Diencephalon (tissue), 1 donor: ENCODE measurements at places on chromosomes 6 and 20. TPM values are rescaled to one million over a fixed set of nuclear protein-coding genes. Genes with fewer than 3 reads are reported as not detected.

The SALL4 gene
- 0.69 TPM for total RNA-seq

The ALDH8A1 gene
- 3.7 TPM for total RNA-seq

The TRDN gene
- total RNA-seq = 0.92 TPM

The CTAGE9 gene
- not detected for total RNA-seq

The BANF2 gene
- total RNA-seq = not detected

The PTCHD4 gene
- total RNA-seq = 20.3 TPM

The CAGE1 gene
- total RNA-seq = not detected

The SRXN1 gene
- 19.1 TPM for total RNA-seq

The TJAP1 gene
- total RNA-seq = 5.1 TPM

The MUC22 gene
- not detected for total RNA-seq

The SPATS1 gene
- total RNA-seq = 1.2 TPM

The SIRPB1 gene
- total RNA-seq = 1.2 TPM

The MICB gene
- 0.69 TPM for total RNA-seq

The SPEF1 gene
- total RNA-seq = 5.1 TPM

The ACTL10 gene
- 0.46 TPM for total RNA-seq

The TSBP1 gene
- total RNA-seq = not detected

The GNMT gene
- total RNA-seq = not detected

The SASH1 gene
- total RNA-seq = 49.1 TPM

The ZFP57 gene
- total RNA-seq = 0.23 TPM

The ESR1 gene
- 0.92 TPM for total RNA-seq

The SLC22A2 gene
- 0.46 TPM for total RNA-seq

The MAP7 gene
- 6.9 TPM for total RNA-seq

The LY6G6D gene
- total RNA-seq = not detected

The OLIG3 gene
- 0.23 TPM for total RNA-seq

The IPCEF1 gene
- total RNA-seq = 13.6 TPM

The PERP gene
- total RNA-seq = 1.2 TPM

The RPP21 gene
- total RNA-seq = 16.4 TPM

The EMILIN3 gene
- 3.5 TPM for total RNA-seq

The LINC00237 gene
- total RNA-seq = 10.8 TPM

The FERMT1 gene
- 3.0 TPM for total RNA-seq

The ZSCAN16 gene
- 8.8 TPM for total RNA-seq

The SCRT2 gene
- 0.92 TPM for total RNA-seq

The RAET1G gene
- not detected for total RNA-seq

The SPINT4 gene
- not detected for total RNA-seq

The PLN gene
- 0.46 TPM for total RNA-seq

The PRDM1 gene
- 1.8 TPM for total RNA-seq

The BPI gene
- total RNA-seq = 0.46 TPM

The PFDN6 gene
- 36.7 TPM for total RNA-seq

The ITCH gene
- total RNA-seq = 69.7 TPM

The SIRPB2 gene
- total RNA-seq = 0.69 TPM

The TRIM10 gene
- total RNA-seq = 0.23 TPM

The GGT7 gene
- 22.6 TPM for total RNA-seq

The YTHDF1 gene
- 24.9 TPM for total RNA-seq

The TREM1 gene
- total RNA-seq = not detected

The HLA-DRA gene
- total RNA-seq = 8.5 TPM

The SAMD3 gene
- total RNA-seq = 19.4 TPM

The CCDC167 gene
- 22.1 TPM for total RNA-seq

The INSM1 gene
- 8.8 TPM for total RNA-seq

The ABHD16B gene
- total RNA-seq = not detected

The NECAB3 gene
- 32.3 TPM for total RNA-seq

The PRR18 gene
- 2.5 TPM for total RNA-seq

The FAM83C gene
- total RNA-seq = not detected

The COX7A2 gene
- total RNA-seq = 300 TPM

The ZSCAN23 gene
- 17.5 TPM for total RNA-seq
